Upper lobe of right lung (tissue), 1 donor: ENCODE measurements at places on chromosomes 5 and 9. TPM values are rescaled to one million over a fixed set of nuclear protein-coding genes. Genes with fewer than 3 reads are reported as not detected.
A peak's percentile ranks its signal among the peaks of the same experiment; 100 is the strongest.

- peak; percentile 51 for DNase-seq
Observed at GRCh38 chr9:137811283-137811870, 66.2 kb upstream of the CACNA1B start.

DNA sequence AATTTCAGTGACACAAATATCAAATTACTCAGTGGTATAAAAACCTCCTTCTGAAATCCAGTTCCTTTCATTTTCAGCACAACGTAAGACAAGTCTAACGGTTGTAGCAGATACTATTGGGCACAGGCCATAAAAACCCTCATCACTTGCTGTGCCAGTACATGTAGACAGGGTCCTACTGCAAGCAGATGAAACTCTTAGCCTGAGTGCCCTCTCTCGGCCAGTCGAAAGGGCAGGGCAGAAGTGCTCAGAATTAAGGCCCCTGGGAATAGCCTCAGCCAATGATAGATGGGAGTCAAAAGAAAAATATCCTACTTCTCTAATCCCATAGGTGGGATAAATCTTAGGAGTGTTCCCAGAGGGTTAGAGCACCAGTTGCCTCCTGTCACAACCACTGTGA is 168.5 kb upstream of the FER start:
- DNase-seq = no peak

GRCh38 chr5:93735378-93735777 is 6.0 kb downstream of the POU5F2 start:
- no peak for DNase-seq

DNA sequence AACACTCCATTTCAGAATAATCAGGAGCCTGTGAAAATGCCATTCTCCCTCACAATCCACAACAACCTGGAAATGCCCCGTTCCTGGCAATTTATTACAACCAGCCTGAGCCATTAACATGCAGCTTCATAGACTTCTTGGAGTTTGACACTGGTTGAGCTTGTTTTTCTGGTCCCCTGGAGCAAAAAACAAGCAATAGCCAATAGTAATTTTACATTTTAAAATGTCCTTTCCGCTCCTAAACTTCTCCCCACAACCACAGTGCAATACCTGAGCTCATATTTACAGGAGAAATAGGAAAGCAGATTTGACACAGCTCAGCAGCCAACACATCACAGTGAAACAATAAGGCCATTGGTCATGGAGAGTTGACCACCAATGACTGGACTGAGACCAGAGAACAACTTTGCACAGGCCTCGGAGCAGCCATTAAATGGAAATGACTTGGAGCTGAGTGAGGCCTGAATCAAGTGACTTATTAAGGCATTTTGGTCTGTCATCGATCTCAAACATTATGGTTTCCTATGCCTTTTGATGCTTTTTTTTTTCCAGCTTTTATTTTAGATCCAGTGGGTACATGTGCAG is 73.0 kb downstream of the ENC1 start:
- DNase-seq = no peak

GRCh38 chr5:59999056-59999455 is 105.5 kb upstream of the PDE4D start:
- DNase-seq = no peak

GRCh38 chr9:107712390-107712789 is 222.8 kb upstream of the KLF4 start:
- DNase-seq = no peak

TRIM36 gene
- 3.7 TPM for total RNA-seq

TAF11L10 gene
- total RNA-seq = not detected

PKD2L2 gene
- not detected for total RNA-seq
